Thyroid gland (tissue), 4 donors: ENCODE measurements at places on chromosomes 3 and 15. TPM values are rescaled to one million over a fixed set of nuclear protein-coding genes. Genes with fewer than 3 reads are reported as not detected.

DNA sequence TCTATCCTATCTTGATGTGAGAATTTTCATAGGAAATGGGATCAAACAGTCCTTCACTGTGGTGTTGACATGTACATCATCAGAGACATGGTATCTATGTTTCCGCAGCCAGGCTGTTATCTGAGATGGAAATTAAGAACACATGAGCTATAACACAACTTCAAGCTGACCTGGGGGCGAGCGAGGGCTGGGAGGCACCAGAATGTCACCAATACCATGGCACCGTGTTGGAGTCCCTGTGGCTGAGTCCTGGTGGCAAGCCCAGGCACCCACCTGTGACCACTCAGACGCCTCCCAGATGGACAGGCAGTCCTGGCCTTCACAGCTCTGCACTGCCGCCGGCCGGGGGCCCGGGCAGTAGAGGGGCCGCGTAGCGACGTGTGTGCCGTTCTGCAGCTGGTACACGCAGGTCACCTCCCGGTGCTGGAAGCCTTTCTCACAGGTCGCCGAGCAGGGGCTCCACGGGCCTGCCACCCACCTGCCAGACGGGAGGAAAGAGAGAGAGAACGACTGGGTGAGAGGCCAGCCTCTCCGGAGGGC lies 263.9 kb upstream of the LYSMD4 start:
- DNase-seq: no peak

GRCh38 chr3:59968513-59969045 lies 918.8 kb upstream of the CFAP20DC start:
- no peak for DNase-seq

- DNase-seq: no peak
These were observed 585.3 kb upstream of the BCHE start for GRCh38 chr3:166422556-166422955.

GRCh38 chr15:42915654-42916315 lies 4.8 kb downstream of the TTBK2 start:
- no peak for DNase-seq

GRCh38 chr3:111152496-111152895 lies 80.9 kb downstream of the NECTIN3 start:
- no peak for DNase-seq

Gene ERICH6
- not detected for total RNA-seq

Gene UPK1B
- not detected for total RNA-seq
